NCI-H2081 treated with DMSO at 0.1 percent for 48 hours (cell line): ENCODE measurements at places on chromosomes 3 and 15.

- DNase-seq, result no peak
These were observed 378.4 kb upstream of the AGTR1 start for GRCh38 chr3:148319161-148319915.

GRCh38 chr3:127673191-127674100 is 694 bp downstream of the ABTB1 start:
- no peak for DNase-seq

DNA sequence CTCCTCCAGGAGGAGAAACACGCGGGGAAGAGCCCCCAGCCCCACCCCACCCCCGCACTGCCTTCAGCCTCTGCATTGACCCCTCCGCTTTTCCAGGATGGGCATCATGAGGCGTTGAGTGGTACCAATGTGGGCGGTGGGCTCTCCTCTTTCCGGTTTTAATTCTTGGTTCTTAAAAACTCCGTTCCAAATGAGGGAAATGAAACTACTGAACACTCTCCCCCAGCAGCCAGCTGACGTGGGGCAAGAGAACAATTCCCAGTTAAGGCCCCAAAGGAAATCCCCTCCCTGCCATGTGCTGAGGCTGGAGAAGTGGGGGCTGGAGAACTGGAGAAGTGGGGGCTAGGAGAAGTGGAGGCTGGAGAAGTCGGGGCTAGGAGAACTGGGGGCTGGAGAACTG is 5.3 kb upstream of the NRROS start:
- DNase-seq, result no peak

GRCh38 chr3:9912294-9912935 is 4.5 kb upstream of the IL17RC start:
- DNase-seq, result no peak

GRCh38 chr3:130770644-130771043 is 24.0 kb upstream of the PIK3R4 start:
- DNase-seq, result no peak

DNA sequence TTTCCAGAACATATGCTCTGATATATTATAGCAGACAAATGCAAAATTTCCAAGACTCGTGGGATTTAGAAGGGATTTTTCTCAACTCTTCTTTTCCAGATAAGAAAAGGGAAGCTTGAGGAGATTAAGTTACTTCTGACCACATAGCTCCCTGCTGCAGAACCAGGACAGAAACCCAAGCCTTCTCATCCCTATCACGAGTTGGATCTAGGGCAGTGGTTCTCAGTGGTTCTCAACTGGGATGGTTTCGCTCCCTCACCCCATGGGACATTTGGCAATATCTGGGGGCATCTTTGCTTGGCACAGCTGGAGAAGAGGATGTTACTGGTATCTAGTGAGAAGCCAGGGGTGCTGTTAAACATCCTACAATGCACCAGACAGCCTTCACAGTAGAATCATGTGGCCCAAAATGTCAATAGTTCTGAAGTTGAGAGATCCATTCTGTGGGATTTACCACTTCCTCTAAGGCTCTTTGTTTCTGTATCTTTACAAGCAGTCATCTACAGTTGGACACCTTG is 64.2 kb downstream of the LIPC start:
- no peak for DNase-seq

DNA sequence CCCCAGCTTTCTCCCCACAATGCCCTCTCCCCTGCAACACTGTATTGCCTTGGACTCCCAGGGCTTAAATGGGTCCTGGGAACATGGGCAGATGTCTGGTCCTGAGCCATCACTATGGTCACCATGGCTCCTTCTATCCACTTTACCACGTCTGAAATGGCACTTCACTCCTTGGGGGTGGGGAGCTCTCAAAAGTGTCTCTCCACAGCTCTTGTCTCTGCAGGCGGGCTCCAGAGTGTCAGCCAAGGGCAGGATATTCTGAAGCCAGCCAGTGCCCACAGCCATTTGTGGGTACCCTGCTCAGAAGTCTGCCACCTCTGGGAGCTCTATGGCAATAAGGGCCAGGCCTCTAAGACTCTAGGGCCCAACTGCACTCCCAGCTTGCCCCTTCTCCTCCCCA is 163.9 kb downstream of the PPM1L start:
- DNase-seq, result no peak

- DNase-seq, result no peak
These were observed 193.1 kb upstream of the DCBLD2 start for GRCh38 chr3:99094606-99095005.

DNA sequence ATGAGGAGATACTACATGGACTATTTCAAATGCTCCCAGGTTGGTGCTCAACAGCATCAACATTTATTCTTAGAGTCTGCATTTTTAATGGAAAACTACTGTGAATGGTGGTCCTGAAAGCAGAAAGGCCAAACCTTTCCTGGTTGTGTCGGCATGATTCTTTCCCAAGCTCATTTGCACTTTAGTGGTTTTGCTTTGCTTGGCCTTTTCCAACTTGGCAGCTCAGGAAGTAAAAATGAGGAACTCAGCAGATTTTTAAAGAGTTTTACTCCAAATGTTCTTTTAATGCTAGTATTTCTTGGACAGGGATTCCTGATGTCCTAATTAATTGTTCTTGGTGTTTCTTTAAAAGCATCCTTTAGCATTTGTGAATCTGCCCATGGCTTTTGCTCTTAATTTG is 197.4 kb downstream of the SLC9A9 start:
- no peak for DNase-seq

- no peak for DNase-seq
These were observed 47.6 kb downstream of the OSTN start for GRCh38 chr3:191246630-191247029.

GRCh38 chr15:52252781-52253180 is 42.8 kb downstream of the MYO5C start:
- no peak for DNase-seq
